ENCODE measurements at places on chromosomes 4 and X. TPM values are rescaled to one million over a fixed set of nuclear protein-coding genes. Genes with fewer than 3 reads are reported as not detected.

- DNase-seq = no peak
Observed at GRCh38 chr4:24856586-24856985, 56.3 kb downstream of the CCDC149 start.

- DNase-seq = no peak
Observed at GRCh38 chr4:73864365-73864764, 4.8 kb upstream of the CXCL1 start.

DNA sequence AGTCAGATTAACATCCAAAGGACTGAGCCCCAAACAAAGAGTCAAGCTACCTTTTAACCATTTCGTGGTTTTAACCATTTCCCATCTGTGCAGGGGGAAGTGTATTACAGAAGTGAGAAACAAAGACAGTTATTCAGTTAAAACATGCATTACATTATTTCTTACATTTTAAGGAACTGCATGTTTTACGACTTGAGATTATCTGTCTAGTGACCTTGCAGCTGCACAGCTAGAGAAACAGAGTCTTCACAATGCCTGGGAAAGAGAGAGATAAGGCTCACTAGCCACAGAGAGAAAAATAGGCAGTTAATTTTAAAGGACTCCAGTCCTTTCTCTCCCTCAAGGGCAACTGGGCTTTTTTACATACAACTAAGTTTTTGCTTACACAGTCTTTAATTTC is 48.7 kb upstream of the KLHL4 start:
- DNase-seq = no peak

GRCh38 chr4:52949336-52949735 is 87.2 kb downstream of the RASL11B start:
- DNase-seq = no peak

DNA sequence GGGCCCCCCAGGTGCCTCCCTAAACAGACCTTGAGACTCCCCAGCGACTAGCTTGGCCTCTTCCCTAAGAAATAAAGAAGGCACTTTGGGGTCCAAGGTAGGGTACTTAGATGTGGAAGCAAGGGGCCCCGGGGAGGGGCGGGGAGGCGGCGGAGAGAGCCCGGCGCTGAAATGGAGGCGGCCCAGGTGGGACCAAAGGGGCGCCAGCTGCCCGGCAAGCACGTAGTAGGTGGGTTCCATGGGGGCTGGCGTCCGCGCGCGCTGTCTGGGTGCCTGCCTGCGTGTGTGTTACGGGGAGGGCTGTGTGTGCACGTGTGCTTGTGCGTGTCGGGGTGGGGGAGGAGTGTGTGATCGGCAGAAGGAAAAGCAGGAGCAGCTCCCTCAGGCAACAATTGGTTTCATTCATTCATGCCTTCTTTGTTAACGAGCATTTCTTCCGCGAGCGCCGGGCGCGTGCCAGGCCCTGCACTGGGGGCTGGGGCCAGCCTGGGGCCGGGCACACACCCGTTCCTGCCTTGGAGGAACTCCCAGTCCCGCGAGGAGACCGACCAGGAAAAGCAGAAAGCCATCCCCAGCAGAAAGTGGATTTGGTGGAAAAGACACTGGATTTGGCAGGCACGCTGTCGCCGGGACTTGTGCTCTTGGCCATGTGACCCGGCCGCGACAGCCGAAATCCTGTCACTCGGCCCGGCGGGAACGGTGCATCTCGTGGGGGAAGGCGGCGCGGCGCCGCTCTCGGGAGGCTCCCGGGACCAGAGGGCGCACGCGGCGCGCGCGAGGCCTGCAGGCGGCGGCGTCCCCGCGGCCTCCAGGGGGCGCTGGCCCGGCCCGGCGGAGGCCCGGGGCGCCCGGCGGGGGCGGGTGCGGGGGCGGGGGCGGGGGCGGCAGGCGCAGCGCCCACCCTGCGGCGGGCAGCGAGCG is 3.3 kb upstream of the DUSP9 start:
- peak; percentile 70 for DNase-seq

- no peak for DNase-seq
Observed at GRCh38 chr4:113335746-113336145, 286.3 kb downstream of the ANK2 start.

GRCh38 chrX:129649268-129650182 is 5.2 kb downstream of the APLN start:
- DNase-seq = no peak

- DNase-seq = no peak
Observed at GRCh38 chrX:29922607-29923006, 292.8 kb upstream of the MAGEB2 start.

Gene STAP1
- not detected for total RNA-seq

Gene ETDC
- not detected for total RNA-seq

Gene SMIM10
- total RNA-seq = 0.79 TPM

All from pancreas (tissue), 10 donors.